ENCODE measurements at places on chromosomes 6 and 20.

- DNase-seq = no peak
These were observed 13.7 kb upstream of the LAMA4 start for GRCh38 chr6:112268019-112268418.

- no peak for DNase-seq
These were observed 88.2 kb downstream of the RREB1 start for GRCh38 chr6:7196019-7196402.

- no peak for DNase-seq
These were observed 57.5 kb downstream of the RIN2 start for GRCh38 chr20:19815553-19815991.

- no peak for DNase-seq
These were observed 19.4 kb downstream of the TMEM200A start for GRCh38 chr6:130385064-130385695.

- DNase-seq = no peak
These were observed 55.1 kb downstream of the ID4 start for GRCh38 chr6:19892260-19892659.

GRCh38 chr6:144302701-144303372 is 17.7 kb downstream of the UTRN start:
- no peak for DNase-seq

- DNase-seq = no peak
These were observed 4.5 kb upstream of the CITED2 start for GRCh38 chr6:139378882-139379341.

Data from neural progenitor cell (in vitro differentiated cells).